EL (cell line): ENCODE measurements at places on chromosomes 6 and 20.

DNA sequence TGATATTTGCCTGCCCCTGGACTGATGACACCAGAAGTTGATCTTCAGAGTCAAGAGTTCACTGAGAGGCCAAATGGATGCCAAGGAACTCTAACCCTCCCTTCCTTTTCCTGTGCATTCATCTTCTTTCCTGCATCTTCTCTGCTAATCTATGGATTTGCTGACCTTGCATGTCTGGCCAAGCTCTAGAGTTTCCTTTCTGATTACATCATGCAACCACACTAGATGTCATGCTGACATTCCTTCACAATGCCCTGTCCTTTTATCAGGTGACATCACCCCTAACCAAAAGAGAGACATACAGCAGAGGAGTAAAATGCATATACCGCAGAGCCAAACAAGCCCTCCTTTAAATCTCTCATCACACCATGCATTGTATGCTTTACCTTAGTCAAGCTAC lies 487.6 kb downstream of the TFAP2A start:
- peak; percentile 55 for DNase-seq

GRCh38 chr6:3361312-3362037 lies 95.4 kb downstream of the SLC22A23 start:
- no peak for DNase-seq

DNA sequence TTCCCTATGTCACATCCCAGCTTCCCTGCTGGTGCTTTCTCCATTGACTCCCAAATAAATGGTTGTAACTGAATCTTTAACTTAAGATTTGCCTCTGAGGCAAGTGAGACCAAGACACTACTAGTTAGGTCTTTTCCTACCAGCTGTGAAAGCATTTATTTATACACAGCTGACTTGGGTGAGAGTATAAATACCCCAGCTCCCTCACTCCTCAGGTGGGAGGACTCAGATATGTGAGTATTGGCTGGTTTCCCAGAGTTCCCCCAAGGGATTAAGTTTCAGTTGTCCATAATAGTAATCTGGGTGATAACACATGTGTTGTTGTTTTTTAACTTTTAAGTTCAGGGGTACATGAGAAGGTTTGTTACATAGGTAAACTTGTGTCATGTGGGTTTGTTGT lies 49.8 kb downstream of the CFAP61 start:
- DNase-seq, result no peak

GRCh38 chr20:34426026-34426425 lies 63.0 kb downstream of the ITCH start:
- no peak for DNase-seq

- no peak for DNase-seq
These were observed 154.0 kb downstream of the TSHZ2 start for GRCh38 chr20:53126185-53126584.

DNA sequence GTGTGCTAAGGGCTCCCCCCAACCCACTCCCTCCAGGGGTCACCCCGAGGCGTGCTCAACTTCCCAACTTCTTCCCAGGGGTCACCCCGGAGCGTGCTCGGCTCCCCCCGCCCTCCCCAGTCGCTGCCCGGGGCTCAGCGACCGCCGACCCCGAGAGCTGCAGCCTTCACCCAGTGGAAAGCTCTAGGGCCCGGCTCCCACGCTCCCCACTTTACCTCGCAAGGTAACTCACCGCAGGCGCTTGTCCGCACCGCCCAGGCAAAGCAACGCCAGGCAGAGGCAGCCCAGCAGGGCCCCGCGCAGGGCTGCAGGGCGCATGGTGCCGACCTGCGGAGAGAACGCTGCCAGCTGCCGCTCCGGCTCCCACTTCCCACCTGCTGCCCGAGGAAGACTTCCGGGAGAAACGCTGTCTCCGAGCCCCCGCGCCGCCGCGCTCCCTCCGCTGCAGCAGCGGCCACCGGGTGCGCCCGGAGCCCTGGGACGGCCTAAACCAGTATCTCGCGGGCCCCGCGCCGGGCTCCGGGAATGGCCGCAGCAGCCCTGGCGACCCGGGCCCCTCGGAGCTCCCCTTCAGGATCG lies 396 bp downstream of the RNASET2 start:
- no peak for DNase-seq

DNA sequence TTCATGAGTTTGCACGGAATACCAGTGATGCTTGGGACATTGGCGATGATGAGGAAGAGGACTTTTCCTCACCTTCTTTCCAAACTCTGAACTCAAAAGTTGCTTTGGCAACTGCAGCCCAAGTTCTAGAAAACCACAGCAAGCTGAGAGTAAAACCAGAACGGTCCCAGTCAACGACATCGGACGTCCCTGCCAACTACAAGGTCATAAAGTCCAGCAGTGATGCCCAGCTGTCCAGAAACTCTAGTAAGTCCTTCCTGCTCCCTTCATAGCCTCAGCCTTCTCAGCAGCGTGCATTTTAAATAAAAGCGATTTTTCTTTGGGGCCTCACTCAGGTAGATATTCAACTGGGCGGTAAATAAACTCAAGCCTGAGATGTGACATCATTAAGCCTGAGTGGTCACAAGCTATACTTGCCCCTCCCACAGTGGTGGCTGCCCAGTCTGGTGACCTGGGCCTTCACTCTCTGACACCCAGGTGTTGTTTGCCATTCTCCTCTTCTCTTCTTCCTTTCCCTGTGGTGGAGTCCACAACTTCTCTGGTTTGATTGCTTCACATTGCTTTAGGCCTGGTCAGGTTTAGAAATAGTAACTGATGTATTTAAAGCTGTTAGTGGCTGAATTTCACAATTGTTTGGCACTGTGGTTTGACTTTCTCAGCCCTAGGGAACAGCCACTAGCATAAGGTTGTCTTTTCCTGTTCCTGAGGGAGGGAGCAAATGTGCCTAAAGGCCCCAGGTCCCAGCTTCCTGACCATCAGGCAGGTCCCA lies 21.6 kb upstream of the TMEM217 start:
- peak; percentile 21 for DNase-seq

GRCh38 chr6:113092795-113093194 lies 745.7 kb downstream of the RFPL4B start:
- no peak for DNase-seq

GRCh38 chr20:2699775-2700413 lies 7.3 kb downstream of the EBF4 start:
- DNase-seq, result no peak

DNA sequence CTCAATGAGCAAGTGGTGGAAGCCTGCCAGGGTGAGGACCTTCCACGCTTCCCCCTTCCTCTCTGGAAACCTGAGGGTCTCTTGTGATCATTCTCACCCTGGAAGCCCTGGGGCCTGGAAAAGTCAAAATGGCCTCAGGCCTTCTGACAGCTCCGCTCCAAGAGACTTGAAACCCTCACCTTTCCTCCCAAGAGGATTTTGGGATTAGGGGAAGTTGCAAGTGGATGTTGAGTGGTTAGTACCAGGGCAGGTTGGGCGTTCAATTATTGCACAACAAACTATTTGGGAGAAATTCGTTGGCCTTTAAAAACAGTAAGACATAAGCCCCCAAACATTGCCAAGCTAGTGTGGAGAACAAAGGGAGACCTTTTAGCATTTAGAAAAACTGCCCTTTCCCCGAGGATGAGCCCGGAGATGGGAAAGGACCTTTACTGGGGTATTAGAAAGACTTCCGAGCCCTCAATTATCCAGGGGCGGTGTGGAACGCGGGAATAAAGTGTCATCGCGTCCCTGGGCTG lies 4.7 kb downstream of the NKX2-2 start:
- DNase-seq, result no peak

GRCh38 chr20:38196076-38196475 lies 31.0 kb upstream of the TGM2 start:
- DNase-seq, result no peak

DNA sequence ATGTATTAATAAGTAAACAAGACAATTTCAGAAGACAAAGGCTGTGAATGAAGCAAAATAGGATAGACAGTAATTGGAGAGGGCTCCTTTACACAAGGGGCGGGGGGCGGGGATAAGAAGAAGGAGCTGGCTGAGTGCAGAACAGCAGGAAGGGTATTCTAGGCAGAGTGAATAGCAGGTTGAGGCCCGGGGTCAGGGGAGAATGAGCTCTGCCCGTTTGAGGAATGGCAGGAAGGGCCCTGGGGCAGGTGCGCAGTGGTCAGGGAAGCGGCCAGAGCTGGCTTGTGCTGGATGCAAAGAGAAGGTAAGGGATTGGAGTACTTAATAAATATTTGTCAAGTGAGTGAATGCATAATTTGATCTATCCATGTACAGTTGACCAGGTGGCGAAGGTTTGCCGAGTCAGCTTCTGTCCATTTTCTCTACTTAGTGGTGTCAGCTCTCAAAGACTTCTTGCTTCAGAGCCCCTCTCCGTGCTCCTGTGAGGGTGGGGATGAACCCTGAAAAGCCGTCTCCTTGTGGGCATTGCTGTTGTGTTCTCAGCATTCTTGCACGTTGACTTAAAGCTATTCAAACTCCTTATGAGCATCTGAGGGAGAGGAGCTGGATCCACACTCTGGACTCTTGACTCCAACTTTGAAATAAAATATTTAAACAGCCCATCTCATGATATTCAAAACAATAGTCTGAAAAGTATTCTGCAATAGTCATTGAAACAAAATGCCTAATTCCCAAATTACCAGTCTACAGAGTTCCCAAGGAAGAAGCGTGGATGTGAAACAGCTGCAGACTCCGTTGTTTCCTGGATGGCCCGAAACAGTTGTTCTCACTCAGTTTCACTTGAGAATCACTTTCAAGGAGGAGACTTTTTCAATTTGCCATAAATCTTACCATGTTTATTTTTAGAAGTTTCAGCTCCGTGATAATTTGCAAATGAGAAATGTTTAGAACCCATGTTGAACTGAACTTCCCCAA lies 105.1 kb downstream of the EDN3 start:
- DNase-seq, result no peak

DNA sequence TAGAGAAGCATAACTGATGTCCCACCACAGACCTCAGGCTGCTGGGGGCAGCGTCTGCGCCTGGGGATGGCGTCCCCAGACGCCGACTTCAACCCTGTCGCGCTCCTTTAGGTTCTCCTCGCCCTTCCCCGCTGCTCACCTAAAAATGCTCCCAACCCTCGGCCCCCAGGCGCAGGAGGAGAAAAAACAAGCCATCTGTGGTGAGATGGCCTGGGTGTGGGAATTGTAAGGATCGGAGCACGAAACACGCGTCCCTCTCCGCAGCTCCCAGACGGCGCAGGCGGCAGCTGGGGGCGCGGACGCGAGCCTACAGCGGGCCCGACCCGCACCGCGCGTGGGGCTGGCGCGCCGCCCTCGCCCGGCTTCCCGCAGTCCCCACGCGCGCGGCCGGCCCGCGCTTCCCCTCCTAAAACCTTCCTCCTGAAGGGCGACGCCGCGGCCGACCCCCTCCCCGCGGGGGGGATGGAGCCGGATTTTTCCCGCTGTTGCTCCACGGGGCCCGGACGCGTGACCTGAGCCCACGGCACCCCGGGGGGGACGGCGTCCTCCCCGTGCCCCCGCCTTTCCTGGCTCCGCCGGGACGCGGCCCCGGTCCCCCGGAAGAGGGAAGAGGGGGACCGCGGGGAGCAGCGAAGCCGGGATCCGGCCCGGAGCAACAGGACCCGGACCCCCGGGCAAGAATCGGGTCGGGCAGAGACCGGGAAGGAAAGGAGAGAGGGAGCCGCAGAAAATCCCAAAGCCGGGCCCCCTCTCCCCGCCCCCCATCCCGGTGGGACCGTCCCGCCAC lies 611 bp downstream of the EPB41L2 start:
- DNase-seq, result peak; percentile 39

DNA sequence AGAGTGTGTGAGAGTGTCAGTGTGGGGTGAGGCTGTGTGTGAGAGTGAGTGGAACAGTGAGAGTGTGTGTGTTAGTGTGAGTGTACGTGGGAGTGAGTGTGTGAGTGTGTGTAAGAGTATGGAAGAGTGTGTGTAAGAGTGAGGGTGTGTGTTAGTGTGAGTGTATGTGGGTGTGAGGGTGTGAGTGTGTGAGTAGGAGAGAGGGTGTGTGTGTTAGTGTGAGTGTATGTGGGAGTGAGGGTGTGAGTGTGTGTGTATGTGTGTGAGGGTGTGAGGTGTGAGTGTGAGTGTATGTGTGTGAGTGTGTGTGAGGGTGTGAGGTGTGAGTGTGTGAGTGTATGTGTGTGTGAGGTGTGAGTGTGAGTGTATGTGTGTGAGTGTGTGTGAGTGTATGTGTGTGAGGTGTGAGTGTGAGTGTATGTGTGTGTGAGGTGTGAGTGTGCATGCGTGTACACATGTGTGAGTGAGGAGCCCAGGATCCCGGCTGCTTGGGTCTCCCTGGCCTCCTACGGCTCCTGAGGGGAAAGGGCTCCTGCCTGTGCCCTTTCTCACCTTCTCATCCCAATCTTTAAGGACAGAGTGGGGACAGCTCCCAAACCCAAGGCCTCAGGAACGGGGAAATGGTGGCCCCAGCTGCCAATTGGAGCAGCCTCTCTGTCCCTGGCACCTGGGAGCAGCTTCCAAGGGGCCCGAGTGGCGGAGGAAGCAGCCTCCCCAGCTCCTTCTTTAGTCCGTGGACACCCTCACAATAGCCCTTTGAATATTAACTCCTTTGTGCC lies 100.2 kb downstream of the PSMB1 start:
- DNase-seq, result no peak

- no peak for DNase-seq
These were observed 51.3 kb downstream of the VEGFA start for GRCh38 chr6:43821101-43821886.

- no peak for DNase-seq
These were observed 15.8 kb downstream of the FOXF2 start for GRCh38 chr6:1405221-1405620.

DNA sequence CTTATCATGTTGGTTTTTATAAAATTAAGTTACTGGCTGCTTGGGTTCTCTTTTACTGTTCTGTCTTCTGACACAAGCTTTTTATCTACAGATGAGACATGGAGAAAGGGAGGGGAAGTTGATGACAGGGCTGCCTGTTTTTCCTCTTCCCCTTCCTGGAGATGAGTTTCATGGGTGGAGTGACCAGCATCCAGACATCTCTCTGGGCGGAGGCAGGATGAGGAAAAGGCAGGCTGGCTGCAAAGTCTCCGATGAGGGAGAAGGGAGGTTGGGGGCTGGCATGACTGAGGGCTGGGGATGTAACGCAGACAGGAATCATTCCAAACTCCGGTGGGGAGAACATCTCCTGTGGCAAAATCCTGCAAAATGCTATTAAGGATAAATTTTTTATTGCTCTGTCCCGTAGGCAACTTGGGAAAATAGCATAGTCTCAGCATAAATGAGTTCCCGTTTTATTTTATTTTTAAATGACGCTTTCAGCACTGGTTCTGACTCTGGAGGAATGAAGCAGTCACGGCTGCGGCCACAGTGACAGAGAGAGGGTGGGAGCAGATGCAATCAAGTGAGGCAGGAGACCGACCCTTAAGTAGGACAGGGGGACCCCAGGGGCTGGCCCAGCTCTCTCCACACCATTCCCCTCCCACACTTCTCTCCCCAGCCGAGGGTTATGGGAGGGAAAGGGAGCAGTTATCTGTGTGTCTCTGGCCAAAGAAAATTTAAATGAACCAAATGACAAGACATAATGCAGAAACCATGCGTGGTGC lies 108.8 kb upstream of the PMEPA1 start:
- DNase-seq, result no peak
